ENCODE measurements at places on chromosomes 7 and 10.

GRCh38 chr10:63027531-63027930 lies 105.6 kb upstream of the NRBF2 start:
- no peak for DNase-seq

DNA sequence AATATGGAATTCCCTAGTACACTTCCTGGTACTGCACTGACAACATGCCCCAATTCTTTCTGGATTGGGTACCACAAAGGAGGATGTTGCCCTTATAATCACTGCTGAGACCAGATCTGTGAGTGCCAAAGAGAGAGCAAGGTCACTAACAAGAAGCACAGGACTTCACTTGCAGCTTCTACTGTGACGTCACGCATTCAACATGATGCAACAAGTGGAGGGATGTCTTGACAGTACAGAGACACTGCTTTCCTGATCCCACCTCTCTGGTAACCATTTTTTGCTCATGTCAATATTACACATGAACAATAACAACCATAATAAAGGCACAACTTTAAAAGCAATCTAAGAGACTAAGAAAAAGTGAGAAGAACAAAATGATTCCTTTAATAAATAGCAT lies 414.1 kb upstream of the LRRN3 start:
- DNase-seq: no peak

DNA sequence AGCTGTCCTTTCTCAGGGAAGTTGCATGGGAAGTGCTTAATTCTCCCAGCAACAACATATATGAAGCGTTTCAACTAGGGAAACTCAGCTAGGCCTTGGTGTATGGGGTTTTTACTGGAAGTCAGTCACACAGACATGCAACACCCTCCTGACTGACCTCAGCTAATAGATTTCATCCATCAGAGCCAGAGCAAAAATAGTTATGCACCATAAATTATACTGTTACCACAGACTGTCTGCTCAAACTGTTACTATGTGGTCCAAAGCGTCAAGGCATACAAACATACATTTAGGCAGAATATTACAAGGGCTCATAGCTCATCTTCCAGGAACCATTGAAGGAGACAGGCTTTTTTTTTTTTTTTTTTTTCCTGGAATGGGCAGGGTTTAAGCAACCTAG lies 417.9 kb downstream of the ANKRD7 start:
- no peak for DNase-seq

DNA sequence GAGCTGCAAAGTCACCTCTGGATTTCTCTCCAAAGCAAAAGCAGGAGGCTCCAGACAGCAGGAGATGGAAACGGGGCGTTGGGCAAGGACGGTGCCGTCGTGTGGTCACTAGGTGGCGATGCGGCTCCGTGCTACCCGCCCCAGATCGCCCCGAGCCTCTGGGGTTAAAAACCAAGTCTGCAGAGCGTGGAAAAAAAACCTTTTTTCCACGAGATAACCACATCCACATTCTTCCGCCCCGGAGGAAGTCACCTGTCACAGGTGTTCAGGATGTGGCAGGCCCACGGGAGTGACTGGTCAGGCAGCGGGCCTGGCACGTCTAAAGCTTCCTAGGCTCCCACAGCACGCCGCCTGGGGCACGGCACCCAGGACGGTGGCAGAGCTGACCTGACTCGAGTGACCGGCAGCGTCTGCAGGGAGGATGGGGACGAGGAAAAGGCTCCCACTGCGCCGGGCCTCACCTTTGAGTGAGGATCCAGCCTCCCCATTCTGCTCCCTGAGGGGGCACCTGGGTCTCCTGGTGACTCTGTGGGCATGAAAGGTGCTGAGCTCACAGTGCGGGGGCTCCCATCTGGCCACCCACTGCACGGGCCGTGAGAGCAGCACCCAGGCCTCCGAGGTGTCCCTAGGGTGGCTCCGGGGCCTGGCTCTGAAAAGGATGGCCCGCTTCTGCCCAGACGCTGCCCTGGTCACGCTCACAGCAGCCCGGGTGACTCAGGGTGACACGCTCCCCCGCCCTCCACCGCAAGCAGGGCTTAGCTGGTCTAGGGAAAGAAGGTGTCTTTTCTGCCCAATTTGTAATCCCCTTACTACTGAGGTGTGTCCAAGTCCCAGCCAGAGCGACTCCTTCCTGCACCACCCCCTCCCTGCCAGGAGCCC lies 71.3 kb upstream of the TNRC18 start:
- DNase-seq: peak; percentile 50

- DNase-seq: peak; percentile 55
These were observed 90.1 kb upstream of the NFE2L3 start for GRCh38 chr7:26061678-26062603.

DNA sequence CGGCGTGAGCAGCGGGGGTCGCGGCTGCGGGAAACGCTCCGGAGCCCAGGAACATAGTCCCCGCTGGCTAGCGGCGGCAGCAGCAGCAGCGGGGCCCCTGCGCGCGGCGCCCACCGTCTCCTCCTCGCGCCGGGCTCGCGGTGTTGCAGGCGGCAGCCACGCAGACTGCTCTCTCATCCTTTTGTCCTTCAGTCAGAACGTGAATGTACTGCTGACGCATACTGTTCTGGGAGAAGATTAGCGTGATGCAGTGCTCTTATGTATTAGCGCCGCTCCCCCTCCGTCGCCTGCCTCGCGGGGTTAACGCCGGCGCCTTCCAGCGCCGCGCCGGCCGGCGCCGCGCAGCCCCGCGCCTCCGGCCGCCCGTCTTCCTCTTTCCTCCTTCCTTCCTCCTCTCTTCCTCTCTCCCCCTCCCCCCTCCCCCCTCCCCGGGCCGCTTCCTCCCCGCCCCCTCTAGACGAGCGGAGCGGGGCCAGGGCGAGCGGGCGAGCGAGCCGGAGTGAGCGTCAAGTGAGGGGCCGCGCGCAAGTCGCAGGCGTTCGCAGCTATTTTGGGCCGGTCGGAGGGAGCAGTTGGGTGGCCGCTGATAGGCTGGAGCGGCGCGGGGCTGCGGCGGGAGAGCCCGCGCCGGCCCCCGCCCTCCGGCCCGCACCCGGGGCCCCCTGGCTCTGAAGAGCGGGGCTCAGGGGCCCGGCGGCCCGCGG lies 816 bp upstream of the LRRC4 start:
- peak; percentile 13 for DNase-seq

GRCh38 chr10:95756041-95756761 lies at the start of gene ENTPD1:
Gene ENTPD1 (plus strand): TSS chr10:95756163. CDS start chr10:95756240, 77 bp downstream.
- no peak for DNase-seq

DNA sequence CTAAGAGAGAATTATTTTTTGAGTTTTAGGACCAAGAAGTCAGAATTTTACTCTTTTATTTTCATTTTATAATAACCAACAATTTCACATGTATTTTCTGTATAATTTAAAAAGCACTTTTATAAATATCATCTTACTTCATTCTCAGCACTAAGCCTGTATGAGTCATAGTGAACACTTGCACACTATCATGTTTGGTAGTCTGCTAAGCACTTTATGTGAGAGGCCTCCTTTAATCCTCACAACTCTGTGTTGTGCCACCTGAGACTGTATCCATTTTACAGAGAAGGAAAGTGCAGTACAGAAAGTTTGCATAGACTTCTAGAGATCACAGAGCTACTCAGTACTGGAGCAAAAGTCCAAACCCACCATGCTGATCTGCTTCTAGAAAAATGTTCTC lies 939.6 kb downstream of the NRG3 start:
- no peak for DNase-seq

DNA sequence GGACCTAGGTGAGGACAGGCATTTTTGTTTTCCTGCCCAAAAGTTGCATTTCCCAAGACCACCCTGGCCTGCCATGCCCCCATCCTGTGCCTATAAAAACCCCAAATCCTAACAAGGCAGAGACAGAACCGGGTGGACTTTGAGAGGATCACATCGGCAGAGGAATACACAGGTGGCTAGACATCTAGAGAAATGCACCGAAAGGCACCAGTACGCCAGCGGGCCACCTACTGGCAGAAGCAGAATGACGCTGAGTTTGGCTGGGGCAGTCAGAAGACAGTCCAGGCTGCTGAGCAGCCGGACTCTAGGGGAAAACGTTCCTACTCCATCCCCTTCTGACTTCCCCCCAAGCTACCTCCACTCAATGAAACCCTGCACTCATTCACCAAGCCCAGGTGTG lies 2.8 kb downstream of the AKR1C4 start:
- no peak for DNase-seq

DNA sequence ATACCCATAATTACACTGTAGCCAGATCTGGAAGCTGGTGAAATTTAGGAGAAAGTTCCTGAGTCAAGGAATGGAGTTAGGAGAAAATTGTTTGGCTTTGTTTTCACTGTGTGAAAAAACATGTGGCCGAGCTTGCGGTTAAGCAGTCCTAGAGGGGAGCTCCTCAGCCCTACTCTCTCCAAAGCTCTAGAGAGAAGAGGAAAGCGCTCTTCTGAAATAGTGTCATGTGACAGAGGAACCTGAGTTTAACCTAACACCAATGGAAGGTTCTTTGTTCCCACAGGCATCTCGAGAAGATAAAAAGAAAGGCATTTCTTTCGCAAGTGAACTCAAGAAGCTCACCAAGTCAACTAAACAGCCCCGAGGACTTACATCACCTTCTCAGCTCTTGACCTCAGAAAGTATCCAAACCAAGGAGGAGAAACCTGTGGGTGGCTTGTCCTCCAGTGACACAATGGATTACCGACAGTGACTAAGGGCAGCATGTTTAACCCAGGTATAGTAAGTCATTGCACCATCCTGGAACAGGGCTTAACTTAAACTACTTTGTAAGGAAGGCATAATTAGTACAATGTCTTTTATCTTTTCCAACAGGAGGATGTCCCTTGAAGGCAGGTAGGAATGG lies 38.0 kb downstream of the NOC3L start:
- no peak for DNase-seq

GRCh38 chr10:78539247-78539766 lies 505.6 kb downstream of the RPS24 start:
- no peak for DNase-seq

- DNase-seq: no peak
These were observed 36.6 kb upstream of the PDLIM1 start for GRCh38 chr10:95327367-95327766.

Data from stimulated activated CD8-positive, alpha-beta memory T cell treated with anti-CD3 and anti-CD28 coated beads, Interleukin-2, amount 100 ng/mL, for 1 hour (primary cell).